ENCODE measurements at places on chromosomes 12 and 14. TPM values are rescaled to one million over a fixed set of nuclear protein-coding genes. Genes with fewer than 3 reads are reported as not detected.

The ARHGAP9 gene
- not detected for total RNA-seq

The NANOG gene
- not detected for total RNA-seq

The GPRC5D gene
- total RNA-seq, result not detected

The C1S gene
- 21.9 TPM for total RNA-seq

The PYGL gene
- 255 TPM for total RNA-seq

The OLR1 gene
- not detected for total RNA-seq

The PPTC7 gene
- total RNA-seq, result 13.6 TPM

The CDH24 gene
- total RNA-seq, result 4.6 TPM

The NABP2 gene
- total RNA-seq, result 66.3 TPM

The CELA1 gene
- total RNA-seq, result not detected

The HAL gene
- 4.3 TPM for total RNA-seq

The TRIM9 gene
- 0.07 TPM for total RNA-seq

The SLC8A3 gene
- not detected for total RNA-seq

The TAS2R20 gene
- total RNA-seq, result 1.8 TPM

The FGF6 gene
- not detected for total RNA-seq

The RNF212B gene
- not detected for total RNA-seq

The BTBD7 gene
- total RNA-seq, result 19.8 TPM

The BHLHE41 gene
- 0.98 TPM for total RNA-seq

The ACSM4 gene
- not detected for total RNA-seq

The LBHD2 gene
- total RNA-seq, result not detected

The GPR162 gene
- total RNA-seq, result 0.94 TPM

The GPX2 gene
- total RNA-seq, result not detected

The PLEKHD1 gene
- not detected for total RNA-seq

The LRRIQ1 gene
- 0.72 TPM for total RNA-seq

The ADCY4 gene
- total RNA-seq, result 0.40 TPM

The KRT81 gene
- total RNA-seq, result 40.6 TPM

The PMCH gene
- total RNA-seq, result not detected

The TESPA1 gene
- total RNA-seq, result not detected

The SCNN1A gene
- total RNA-seq, result 0.29 TPM

The SERPINA1 gene
- 0.07 TPM for total RNA-seq

The LUM gene
- 18.5 TPM for total RNA-seq

The EMP1 gene
- 11.1 TPM for total RNA-seq

The BDKRB1 gene
- total RNA-seq, result not detected

The EPS8 gene
- 14.3 TPM for total RNA-seq

The KCNA1 gene
- total RNA-seq, result not detected

The AEBP2 gene
- 10.1 TPM for total RNA-seq

The HPD gene
- total RNA-seq, result 0.22 TPM

The SPTB gene
- total RNA-seq, result 0.10 TPM

The DIO2 gene
- 1.5 TPM for total RNA-seq

The IAPP gene
- not detected for total RNA-seq
